ENCODE measurements at places on chromosomes 12 and 14.

GRCh38 chr14:104267895-104268294 is 129.5 kb downstream of the KIF26A start:
- no peak for DNase-seq

DNA sequence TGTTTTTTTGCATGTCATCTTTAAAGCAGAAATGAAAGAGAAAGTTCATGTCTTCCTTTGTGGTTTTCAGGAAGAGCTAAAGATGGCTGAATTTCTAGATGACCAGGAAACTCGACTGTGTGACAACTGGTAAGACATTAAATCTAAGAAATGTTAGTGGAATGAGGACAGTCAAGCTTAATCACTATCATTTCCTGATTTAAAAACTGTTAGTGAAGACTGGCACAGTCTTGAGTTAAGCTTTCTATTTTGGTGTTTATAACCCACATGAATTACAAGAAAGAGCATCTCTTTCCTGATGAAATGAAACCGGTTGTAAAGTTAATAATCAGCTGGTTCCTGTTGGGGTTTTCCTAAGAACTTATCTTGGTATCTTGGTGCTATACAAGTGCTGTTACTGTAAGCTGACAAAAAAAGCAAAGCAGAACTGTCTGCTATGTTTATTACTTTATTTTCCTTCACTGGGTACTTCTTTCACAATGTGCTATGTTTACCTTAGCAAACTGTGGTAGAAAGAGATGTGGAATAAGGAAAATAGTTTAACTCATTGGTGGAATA is 5.2 kb downstream of the TRAFD1 start:
- peak; percentile 73 for DNase-seq

DNA sequence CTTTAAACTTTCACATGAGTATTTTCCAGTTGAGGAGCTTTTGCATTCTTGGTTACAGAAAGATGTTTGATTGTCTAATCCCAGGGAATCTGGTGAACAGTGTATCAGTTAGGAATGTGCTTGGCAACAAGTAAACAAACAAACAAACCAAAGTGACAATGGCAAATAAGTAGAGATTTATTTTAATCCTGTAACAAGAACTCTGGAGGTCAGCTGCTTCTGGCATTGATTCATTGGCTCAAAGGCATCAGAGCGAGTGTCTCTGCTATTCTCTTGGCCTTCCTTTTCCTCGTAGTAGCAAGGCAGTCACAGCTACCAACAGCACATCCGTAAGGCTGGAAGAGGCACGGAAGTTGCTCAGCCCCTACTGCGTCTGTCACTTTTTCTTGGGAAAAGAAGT is 37.2 kb downstream of the CRADD start:
- no peak for DNase-seq

DNA sequence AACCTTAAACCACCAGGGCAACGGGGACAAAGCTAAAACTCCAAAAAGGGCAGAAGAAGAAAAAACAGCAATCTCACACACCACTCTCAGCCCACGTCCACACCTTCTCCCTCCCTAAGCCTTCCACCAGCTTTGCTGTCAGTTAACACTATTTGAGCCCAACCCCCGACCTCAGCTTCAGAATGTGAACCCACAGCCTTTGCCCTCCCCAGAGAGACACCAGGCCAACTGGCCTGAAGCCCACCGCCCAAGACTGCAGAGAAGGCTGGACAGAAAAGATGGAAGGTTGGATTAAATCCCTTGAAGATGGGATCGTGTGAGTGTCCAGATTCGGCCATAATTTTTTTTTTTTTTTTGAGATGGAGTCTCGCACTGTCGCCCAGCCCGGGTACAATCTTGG is 22.4 kb downstream of the IRF2BPL start:
- DNase-seq: no peak

GRCh38 chr12:15767301-15767700 is 21.9 kb downstream of the EPS8 start:
- no peak for DNase-seq

All from CD4-positive, alpha-beta memory T cell (primary cell).